RCC 7860 (cell line): ENCODE measurements at places on chromosomes 7 and 10.

DNA sequence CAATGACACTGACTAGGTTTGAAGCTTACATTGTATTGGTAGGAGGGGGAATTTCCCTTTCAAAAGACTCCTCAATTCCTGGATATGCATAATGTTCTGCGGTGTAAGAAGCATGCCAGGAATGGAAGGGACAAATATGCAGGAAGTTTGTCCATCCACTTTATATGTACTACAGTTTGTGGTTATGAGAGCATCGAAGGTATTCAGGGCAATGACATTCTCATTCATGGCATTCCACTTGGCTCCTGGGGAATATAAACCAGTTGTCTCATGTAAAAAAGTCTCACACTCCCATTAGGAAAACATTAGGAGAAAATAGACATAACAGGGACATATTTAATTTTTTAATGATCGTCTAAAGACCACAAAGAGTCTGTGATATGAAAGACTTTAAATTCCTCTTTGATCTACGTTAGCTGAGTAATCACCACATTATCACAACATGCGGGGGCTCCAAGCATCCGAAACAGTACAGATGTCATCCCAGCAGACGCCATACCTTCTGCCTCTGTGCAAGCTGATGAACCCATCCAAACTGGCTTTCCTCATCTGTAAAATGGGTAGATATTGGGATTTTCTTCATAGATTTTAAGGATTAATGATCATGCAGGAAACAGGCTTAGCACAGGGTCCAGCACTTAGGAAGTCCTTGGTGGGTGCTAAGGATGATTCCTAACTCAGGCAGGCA is 675.3 kb downstream of the INHBA start:
- DNase-seq = peak; percentile 100

DNA sequence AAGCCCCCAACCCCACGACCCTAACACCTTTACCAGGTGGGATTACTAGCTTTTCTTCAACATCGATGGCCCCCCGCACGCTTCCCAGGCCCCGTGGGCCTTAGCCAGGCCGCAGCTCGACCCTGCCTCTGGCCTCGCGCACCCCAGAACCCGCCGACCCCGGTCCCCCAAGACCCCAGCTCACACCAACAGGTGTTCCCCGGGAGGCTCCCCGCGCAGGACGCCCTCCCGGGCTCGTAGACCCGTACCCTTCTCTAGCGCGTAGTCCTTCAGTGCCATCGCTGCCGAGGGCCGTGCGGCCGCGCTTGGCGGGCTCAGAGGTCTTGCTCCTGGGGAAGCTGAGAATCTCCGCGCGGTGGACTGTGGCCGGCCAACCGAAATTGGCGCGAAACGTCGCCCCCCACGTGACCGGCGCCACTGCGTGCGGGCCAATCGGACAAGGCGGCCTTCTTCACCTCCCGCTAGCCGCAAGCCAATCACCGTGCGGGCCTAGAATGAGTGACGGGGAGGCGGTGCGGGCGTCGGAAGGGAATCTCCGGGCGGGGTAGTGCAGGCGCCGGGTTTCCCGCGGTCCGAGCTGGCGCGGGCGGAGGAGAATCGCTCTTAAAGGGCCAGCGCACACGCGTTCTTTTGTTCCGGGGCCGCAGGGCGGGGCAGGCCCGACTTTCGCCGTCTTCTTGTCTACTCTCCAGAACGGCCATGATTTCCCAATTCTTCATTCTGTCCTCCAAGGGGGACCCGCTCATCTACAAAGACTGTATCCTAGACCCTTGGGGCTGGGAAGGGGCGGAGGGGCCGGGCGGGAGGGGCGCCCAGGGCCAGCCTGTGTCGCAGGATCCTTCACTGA is at the start of the genes AP4M1 and MCM7:
AP4M1 (plus strand) TSS at position 628 of the 847 bp plus-strand sequence; CDS start at position 700, 72 bp downstream.
MCM7 (minus strand) TSS at position 382 of the 847 bp plus-strand sequence; CDS start at position 279, 103 bp downstream.
- peak; percentile 99 for DNase-seq

- DNase-seq = no peak
Measured at GRCh38 chr7:20647908-20648776, 32.7 kb downstream of the ABCB5 start.

GRCh38 chr7:2529161-2530070 is 9.8 kb downstream of the LFNG start:
- DNase-seq = peak; percentile 86

DNA sequence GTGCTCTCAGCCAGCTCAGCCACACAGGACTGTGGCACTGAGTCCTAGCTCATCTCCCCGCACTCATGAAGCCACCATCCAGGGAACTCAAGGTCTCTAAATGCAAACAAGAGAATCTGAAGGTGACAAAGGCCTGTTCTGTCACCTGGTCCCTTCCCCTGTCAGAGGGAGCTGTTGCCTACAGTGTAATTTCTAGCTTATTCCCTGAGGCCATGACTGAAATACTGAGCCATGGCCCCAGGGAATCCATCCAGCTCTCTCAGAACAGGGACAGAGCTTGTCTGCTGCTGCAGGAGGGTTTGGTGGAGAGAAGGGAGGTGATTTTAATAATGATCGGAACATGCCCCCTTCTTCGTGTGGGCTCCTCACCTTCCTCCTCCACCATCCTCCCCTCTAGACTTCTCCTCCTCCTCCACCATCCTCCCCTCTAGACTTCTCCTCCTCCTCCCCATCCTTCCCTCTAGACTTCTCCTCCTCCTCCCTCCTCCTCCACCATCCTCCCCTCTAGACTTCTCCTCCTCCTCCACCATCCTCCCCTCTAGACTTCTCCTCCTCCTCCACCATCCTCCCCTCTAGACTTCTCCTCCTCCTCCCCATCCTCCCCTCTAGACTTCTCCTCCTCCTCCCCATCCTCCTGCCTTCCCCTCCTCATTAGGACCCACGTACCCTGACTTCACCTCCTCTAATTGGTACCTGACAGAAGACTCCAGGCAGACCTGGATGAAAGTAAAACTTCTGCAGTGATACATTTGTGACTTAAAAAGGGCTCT is 338.0 kb upstream of the MKI67 start:
- DNase-seq = no peak

GRCh38 chr10:124351481-124352220 is 67.1 kb downstream of the OAT start:
- no peak for DNase-seq

DNA sequence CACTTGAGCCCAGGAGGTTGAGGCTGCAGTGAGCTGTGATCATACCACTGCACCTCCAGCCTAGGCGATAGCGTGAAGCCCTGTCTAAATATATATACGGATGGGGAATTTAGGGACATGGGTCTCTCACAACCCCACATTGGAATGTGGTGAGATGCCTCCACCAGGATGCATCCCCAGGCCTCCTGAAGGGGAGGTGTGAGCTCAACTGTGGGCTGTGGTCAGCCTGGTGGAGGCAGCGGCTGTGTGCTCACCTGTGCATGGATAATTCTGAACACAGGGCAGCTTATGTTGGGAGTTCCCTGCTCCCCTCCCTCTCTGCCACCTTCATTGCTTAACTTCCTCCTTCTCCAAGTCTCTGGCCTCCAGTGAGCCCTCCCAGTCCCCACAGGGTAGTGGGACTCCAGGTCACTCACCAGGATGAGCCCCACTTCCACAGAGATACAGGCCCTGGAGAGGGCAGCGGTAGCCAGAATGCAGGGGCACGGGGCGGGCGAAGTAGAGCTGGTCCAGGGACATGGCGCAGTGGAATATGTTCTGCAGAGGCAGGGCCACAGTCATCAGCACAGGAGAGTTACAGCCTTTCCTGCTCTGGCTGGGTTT is 30.4 kb downstream of the PYROXD2 start:
- no peak for DNase-seq

GRCh38 chr10:86613905-86614304 is 40.4 kb upstream of the OPN4 start:
- DNase-seq = no peak

DNA sequence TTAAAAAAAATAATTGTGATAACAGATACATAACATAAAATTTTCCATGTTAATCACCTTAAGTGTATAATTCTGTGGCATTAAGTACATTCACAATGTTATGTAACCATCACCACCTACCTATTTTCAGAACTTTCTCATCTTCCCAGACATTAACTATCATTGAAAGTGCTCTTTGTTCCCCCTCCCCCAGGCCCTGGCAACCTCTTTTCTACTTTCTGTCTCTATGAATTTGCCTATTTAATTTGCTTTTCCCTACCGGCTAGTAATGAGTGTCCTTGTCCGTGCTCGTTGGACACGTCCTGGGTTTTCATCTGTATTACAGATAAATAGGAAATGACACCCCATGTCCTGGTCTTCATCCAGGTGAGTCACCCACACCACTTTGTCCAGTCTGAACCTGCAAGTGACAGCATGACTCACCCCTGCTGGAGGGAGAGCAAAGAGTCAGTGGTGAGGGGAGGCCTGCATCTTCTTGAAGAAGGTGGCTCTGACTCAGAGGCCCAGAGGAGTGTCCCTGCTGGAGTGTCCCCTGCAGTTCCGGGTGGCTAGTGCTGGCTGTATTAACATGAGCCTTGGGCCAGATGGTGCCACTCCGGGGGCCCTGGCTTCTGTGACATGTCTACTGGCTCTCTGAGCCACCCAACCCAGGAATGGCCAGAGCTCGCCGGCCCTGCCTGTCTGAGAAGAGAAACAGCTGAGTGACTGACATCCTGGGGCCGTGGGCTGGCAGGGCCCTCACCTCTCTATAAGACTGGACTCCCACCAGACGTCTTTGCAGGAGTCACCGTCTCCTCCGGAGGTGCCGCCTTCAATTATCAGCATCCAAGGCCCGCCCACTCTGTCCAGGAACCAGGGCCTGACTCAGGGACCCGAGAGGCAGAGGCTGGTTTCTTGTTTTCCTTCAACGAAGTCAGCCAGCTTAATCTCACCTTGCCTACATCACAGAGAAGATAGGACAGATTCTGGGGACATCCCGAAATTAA is 503.2 kb upstream of the MKI67 start:
- DNase-seq = peak; percentile 87

GRCh38 chr10:14433147-14433546 is 102.4 kb upstream of the FRMD4A start:
- no peak for DNase-seq

GRCh38 chr10:15742836-15743235 is 23.1 kb upstream of the ITGA8 start:
- no peak for DNase-seq

GRCh38 chr10:84933402-84933801 is 605.0 kb downstream of the CCSER2 start:
- no peak for DNase-seq

DNA sequence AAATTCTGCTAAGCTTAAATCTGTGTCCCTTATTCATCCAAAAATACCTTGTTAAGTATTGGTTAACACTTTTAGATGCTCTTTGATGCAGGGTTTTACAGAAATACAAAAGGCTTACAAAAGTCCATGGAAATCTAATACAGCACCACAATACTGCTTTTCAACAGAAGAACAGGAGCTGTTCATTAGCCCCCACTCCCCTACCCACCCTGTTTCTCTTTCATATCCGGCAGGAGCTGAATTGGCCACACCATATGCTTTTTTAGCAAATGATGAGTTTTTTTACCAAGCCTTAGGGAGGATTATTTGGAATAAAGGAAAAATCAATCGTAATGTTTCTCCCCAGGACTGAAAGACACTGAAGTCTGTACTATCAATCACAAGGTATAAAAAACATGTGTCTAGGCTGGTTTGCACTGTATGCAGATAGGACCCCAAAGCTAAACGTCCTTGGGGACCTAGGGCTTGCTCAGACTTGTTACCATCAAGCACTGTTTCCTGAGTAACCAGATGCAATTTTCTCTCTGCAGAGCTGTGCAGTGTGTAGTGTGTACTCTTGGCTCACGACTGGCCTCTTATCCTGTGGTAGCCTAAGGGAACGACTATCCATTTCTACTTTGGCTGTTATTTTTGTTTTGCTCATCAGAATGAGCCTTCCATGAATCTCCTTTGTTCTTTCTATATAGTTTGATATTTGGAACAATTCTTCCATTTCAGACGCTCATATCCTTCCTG is 143.3 kb upstream of the LRGUK start:
- DNase-seq = no peak

DNA sequence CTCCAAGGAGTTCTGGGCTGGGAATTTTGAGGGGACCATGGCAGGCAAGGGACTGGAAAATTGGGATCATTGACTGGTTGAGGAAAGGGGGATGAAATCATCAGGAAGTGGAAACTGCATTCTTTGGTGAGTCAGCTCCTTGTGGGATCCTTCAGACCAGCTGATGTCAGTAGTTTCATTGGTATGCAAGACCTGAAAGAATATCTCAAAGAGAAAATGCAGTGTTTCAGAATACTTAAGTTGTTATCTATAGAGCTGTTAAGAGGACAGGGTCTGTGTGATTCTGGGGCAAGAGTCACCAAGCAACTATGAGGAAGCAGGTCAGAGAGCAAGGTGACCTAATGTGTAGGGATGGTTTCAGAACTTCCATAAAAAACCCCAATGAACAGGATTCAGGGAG is 595.9 kb upstream of the AUTS2 start:
- peak; percentile 85 for DNase-seq

GRCh38 chr10:71391701-71392100 is 5.0 kb upstream of the CDH23 start:
- DNase-seq = no peak

GRCh38 chr7:129675521-129675920 is 64.0 kb downstream of the NRF1 start:
- no peak for DNase-seq

DNA sequence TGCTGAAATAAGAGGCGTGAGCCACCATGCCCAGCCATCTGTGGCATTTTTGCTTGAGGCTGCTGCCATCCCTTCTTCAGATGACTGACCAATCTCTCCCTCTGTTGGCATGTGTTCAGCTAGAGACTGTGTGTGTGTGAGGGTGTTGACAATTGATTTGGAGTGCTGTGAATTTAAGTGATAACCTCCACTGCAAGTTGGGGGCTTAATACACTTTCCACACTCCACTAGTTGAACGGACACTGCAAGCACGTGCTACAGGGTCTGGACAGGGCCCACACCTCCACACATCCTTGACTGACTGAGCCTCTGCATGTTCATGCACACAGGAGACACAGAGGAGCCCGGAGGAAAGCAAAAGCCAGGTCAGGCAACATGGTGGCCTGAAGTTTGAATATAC is 51.3 kb downstream of the BRAF start:
- no peak for DNase-seq

DNA sequence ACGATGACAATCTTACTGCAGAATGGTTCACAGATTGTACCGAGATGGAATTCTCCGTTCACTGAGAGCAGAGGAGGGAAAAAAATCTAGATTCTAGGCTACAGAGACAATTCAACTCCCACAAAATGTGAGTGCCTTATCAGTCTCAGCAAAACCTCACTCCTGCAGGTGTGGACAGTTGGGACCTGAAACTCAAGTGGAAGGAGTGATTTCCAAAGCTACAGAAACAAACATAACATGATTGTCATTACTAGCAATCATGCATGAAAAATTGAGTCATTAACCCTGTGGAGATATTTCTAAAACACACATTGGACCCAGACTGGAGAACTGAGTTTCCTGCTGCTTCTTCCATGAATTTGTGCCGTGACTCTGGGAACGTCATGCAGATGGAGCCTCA is 70.3 kb downstream of the CALML3 start:
- DNase-seq = peak; percentile 39

GRCh38 chr10:15225511-15225910 is 57.0 kb upstream of the NMT2 start:
- no peak for DNase-seq
